ENCODE measurements at places on chromosomes 16 and 17.

- DNase-seq = no peak
Observed at GRCh38 chr17:62101090-62101489, 36.0 kb upstream of the MED13 start.

GRCh38 chr16:31333686-31334649, 21.0 kb upstream of the ITGAX start:
- peak; percentile 49 for DNase-seq

DNA sequence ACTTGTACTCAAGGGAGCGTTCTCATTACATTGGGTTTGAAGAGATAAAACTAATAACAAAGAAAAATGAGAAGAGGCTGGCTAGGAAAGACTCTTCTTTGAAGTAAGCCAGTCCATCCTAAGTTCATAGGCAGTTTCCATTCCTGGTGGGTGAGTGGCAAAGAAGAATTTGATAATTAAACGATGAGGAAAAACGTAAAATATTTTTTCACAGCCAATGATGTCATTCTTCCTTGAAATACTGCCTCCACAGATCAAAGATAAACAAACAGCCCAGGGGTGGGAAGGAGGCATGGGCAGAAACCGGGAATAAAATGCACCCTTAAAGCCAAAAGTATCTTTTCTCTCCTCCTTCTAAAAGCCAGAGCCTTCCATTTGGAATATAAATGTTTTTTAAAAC, 346.6 kb downstream of the PMP22 start:
- DNase-seq = no peak

DNA sequence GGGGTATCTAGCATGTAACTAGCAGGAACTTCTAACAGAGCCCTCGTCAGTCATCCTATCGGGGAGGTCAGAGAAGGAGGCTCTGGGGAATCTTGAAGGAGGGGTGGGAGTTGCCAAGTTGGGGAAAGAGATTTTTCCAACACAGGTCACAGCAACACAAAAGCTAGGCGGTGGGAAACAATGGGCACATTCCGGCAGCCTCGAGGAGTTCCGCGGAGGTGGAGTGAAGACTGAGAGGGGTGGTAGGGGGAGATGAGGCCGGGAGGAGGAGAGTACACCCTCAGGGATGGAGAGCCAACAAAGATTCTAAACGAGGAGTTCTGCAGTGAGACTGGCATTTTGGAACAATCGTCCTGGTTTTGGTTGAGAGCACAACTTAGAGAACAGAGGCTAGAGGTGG, 13.5 kb upstream of the CALB2 start:
- DNase-seq = no peak

DNA sequence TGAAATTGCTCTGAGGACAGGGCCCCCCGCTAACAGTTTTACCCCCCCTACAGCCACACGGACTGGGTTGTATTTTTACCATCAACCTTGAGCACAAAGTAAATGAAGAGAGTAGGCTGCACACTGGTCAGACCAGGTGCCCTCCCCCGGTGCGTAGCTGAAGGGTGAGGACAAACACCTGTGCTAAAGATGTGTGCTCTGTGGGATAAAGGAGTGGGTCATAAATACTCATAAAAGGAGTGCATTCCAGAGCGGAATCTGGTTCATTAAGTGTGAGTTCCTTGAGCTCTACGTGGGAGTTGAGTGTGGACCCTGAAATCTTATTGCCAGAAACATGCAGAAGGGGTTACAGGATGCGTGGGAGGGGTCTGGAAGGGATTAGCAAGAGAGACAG, 217.0 kb downstream of the CCDC182 start:
- no peak for DNase-seq

- DNase-seq = no peak
Observed at GRCh38 chr16:56363181-56363716, 62.1 kb downstream of the AMFR start.

DNA sequence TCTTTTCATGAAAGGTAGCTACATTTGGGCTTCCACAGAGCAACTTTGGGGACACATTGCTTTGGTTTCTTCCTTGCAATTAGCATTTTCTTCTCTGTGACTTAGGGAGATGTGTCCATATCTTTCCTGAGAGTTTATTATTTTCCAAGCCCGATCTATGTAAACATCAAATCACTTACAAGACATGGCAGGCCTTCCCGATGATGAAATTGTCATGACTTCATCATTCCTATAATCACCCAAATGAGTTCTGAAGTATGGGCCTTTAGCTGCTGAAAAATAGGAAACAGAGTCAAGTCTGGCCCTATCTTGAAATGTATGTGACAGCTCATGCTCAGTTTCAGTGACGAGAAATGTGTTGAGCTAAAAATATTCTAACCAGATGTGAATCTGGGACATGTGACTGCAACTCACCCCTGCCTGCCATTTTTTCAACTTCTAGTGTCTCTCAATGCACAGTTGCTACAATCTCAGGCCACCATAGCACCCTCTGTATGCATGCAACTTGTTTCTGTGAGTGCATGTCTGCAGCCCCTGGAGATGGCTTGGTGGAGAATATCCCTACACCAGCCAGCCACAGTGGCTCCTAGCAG, 199.6 kb upstream of the MAF start:
- no peak for DNase-seq

GRCh38 chr17:67281743-67282142, 36.7 kb upstream of the HELZ start:
- peak; percentile 74 for DNase-seq

- DNase-seq = no peak
Observed at GRCh38 chr16:20720251-20720650, 21.4 kb downstream of the THUMPD1 start.

- no peak for DNase-seq
Observed at GRCh38 chr16:60771138-60771537, 1265.1 kb downstream of the CDH8 start.

GRCh38 chr17:40499551-40500189, 1.8 kb downstream of the TNS4 start:
- DNase-seq = no peak

- DNase-seq = peak; percentile 81
Observed at GRCh38 chr16:4315186-4316107, at the start of gene GLIS2. Gene GLIS2 (plus strand): TSS chr16:4316067. CDS start chr16:4332281, 16,214 bp downstream.

- peak; percentile 11 for DNase-seq
Observed at GRCh38 chr16:30533748-30534367, 800 bp downstream of the ZNF747 start.

DNA sequence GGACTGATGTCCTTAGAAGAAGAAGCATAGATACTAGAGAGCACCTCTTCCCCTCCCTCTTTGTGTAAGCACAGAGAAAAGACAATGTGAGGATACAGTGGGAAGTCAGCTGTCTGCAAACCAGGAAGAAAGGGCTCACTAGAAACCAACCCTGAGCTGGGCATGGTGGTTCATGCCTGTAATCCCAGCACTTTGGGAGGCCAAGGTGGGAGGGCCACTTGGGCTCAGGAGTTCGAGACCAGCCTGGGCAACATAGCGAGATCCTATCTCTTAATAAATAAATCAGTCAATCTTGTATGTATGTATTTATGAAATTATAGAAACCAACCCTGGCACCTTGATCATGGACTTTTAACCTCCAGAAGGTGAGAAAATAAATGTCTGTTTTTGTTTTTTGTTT, 118.3 kb downstream of the NPIPB5 start:
- no peak for DNase-seq

DNA sequence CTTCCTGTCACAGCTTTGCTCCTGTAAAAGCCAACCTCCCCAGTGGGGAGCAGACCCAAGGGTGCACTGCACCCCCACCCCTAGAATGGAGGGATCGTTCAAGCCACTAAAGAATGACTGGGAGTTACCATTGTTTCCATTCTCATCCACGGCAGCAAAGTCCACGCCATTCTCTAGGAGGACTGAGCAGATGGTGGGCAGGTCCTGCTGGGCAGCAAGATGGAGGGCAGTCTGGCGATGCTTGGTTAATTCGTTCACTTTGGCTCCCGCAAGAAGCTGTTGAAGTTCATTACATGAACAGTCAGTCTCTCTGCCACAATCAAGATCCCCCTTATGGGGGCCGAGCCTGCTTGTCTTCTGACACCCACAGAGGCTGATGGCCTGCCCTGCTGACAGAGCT, 30.8 kb downstream of the CYB5D2 start:
- no peak for DNase-seq

DNA sequence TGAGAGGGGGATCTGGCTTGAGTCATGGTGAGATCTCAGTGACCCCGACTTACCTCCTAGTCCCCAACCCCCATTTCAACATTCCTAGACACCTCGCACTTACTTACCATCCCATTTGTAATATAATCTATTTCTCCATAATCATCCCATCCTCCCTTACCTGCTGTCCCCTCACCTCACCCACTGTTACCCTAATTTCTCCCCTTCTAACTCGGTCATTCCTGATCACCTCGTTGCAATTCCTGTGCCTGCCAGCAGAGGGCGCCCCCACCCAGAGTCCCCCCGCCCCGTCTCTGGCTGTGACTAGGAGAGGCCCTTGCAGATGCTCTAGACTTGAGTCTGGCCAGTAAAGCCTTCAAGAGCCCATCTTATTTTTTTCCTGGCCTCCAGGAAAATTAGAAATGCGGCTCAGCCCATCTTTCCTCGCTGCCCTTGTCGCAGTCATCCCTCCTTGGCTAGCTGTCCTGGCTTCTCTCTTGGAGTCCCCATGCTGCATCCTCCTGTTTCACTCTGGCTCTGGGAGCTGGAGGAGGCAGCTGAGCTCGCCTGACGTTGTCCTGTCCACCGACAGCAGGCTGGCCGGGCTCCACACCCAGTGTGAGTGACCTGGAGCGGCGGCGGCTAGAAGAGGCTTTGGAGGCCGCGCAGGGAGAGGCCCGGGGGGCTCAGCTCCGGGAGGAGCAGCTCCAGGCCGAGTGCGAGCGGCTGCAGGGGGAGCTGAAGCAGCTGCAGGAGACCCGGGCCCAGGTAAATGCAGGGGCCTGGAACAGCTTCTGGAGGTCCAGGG, 5.0 kb downstream of the TBKBP1 start:
- peak; percentile 88 for DNase-seq

DNA sequence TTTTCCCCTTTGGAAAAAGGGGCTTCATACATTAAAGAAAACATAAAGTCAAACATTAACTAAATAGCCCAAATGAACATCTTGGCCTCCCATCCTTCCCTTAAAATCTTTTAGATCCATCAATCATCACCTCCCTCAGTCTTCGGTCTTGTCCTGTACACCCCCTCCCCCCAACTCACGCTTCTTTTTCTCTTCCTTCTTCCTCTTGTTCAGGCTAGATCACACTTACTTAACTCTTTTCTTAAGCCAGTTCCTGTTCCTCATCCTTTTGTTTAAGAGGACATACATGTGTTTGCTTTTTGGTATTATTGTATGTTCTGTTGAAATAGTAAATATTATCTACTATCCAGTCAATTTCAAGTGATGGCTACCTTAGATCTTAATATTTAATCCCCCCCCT, 5.5 kb downstream of the MFSD6L start:
- DNase-seq = no peak

GRCh38 chr16:81158964-81159363, 62.8 kb upstream of the GCSH start:
- no peak for DNase-seq

DNA sequence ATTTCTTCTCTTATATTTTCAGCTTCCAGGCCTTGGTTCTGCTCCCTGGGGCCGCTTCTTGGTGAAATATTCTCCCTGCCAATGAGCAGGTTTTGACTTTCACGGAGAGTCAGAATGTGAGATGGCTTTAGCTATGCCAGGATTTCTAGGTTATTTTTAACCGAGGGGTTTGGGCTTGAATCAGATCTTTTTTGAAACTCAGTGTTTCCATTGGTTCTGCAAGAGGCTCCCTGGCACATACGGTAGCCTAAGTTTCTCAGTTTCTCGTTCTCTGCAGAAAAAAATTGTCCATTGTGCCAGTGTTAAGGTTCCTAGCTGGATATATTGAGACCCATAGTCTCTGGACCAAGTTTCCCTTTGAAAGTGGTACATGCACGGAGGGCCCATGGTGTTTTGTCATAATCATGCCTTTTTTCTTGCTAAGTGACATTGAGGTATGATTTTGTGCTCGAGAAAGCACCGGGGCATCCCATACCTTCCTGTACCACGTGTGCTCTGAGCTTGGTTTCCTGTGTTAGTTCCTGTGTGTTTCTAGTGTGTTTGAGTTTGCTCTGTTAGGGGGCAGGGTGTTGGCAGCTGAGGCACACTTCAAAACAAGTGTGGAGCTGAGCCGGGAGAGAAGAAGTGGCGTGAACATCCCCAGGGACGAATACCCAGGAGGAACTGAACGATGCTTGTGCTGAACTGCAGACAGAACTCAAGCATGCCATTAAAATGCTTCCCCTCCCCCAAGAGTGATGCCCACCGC, 127.2 kb downstream of the HS3ST3B1 start:
- no peak for DNase-seq

DNA sequence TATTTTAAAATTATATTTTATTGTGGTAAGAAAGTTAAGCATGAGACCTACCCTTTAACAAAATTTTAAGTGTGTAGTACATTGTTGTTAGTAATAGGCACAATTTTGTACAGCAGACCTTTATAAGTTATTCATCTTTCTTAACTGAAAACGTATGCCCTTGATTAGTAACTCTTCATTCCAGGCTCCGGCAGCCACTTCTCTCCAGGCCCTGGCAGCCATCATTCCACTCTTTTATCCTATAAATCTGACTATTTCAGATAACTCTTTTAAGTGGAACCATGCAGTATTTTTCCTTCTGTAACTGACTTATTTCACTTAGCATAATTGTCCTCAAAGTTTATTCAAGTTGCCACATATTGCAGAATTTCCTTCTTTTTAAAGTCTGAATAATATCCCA, 348.2 kb downstream of the CDH11 start:
- no peak for DNase-seq

DNA sequence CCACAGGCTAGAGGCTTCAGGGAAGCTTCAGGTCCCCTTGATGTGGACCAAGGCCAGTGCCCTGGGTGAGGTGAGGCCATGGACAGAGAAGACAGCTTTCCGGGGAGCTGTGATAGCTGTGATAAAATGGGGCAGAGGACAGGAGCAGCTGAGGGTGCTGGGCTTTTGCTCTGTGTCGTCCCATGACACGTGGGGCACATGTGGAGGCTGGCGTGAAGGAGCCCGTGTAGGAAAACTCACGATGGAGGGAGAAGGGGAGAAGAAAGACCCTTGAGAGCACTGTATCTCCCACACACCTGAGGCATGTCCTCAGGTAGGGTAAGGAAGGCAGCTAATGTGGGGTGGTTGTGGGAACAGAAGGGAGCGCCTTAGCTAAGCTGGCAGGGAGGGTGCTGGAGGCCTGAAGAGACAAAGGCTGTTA, 21.3 kb downstream of the B9D1 start:
- no peak for DNase-seq

GRCh38 chr16:47055136-47055885, 81.8 kb upstream of the DNAJA2 start:
- DNase-seq = no peak

- DNase-seq = no peak
Observed at GRCh38 chr16:81715358-81716196, 63.5 kb upstream of the PLCG2 start.

GRCh38 chr16:13919330-13919682, 648 bp upstream of the ERCC4 start:
- peak; percentile 38 for DNase-seq

- DNase-seq = no peak
Observed at GRCh38 chr17:77444984-77445759, 304.4 kb downstream of the SEC14L1 start.

GRCh38 chr16:23008041-23008440, 141.2 kb downstream of the USP31 start:
- no peak for DNase-seq

- no peak for DNase-seq
Observed at GRCh38 chr16:10266809-10267208, 84.6 kb upstream of the GRIN2A start.
